NCI-H1048 (cell line): ENCODE measurements at places on chromosomes 2 and 18.

DNA sequence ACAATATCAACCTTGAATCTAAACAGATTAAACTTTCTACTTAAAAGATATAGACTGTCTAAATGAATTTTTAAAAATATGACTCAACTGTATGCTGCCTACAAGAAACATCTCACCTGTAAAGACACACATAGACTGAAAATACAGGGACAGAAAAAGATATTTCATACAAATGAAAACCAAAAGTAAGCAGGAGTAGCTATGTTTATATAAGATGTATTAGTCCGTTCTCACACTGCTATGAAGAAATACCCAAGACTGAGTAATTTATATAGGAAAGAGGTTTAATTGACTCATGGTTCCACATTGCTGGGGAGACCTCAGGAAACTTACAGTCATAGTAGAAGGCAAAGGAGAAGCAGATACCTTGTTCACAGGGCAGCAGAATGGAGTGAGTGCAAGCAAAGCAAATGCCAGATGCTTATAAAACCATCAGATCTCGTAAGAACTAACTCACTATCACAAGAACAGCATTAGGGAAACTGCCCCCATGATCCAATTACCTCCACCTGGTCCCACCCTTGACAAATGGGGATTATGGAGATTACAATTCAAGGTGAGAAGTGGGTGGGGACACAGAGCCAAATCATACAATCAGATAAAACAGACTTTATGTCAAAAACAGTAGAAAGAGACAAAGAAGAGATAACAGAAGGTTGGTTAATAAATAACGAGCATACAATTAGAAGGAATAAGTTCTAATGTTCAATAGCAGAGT lies 214.4 kb upstream of the SLC39A10 start:
- no peak for DNase-seq

- no peak for DNase-seq
These were observed 554 bp downstream of the ASIC4 start for GRCh38 chr2:219514836-219515235.

DNA sequence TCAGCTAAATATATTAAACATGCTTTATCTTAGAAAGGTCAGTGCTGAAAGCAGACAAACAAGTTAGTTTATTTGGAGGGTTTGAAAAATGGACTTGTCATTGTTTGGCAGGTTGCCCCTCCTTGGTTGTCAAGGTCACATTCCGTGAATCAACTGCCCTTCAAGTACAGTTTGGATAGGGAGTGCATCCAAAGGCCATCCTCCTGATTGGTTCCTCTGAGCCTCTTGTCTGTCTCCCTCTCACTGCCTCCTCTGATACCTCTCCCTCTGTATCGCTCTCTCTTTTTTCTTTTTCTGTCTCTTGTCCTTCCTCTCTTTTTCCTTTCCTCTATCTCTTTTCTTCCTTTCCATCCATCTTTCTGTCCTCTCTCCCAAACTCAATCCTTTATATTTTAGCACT lies 5.4 kb downstream of the ITGAV start:
- no peak for DNase-seq

GRCh38 chr2:229870903-229871656 lies 50.7 kb downstream of the TRIP12 start:
- no peak for DNase-seq

GRCh38 chr2:158546412-158547144 lies 89.8 kb downstream of the PKP4 start:
- DNase-seq, result no peak

DNA sequence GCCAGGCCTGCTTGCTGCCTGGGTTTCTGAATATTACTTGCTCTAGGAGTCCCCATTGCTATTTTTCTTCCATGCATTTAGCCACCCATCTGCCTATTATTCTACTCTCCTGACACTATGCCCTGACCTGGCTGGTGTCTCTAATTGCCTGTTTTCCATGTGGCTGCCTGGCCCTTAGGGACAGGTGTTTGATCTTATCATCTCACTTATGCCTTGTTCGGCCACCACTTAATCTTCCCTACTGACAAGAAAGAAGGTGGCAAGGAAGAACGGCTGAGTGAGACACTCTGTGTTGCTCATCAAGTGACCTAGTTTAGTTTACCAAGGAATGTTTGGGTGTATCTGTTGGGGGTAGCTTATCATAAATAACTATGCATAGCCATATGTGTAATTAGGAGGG lies 50.4 kb upstream of the RAPH1 start:
- DNase-seq, result no peak

DNA sequence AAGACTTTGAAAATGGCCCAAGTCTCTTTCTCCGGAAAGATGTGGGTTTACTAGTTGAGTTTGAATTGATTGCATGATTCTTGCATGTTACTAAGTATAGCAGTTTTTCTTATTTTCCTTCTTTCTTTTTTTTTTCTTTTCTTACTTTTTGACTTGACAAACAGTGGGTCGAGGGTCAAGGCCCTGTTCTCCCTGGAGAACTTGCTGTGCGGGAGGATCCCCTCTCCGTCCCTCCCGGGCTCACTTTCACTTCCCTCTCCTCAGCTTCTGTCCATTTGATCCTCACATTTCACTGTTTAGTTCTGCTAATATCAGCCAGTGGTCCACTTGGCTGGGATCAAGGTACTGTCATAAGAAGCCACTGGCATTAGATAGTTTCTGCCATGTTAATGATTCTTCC lies 767.4 kb downstream of the TDRD15 start:
- no peak for DNase-seq

GRCh38 chr18:47331026-47331425 lies 79.6 kb upstream of the SKOR2 start:
- DNase-seq, result no peak

- no peak for DNase-seq
These were observed 52.7 kb downstream of the SEMA4F start for GRCh38 chr2:74706741-74707140.

GRCh38 chr18:28995319-28995718 lies 818.4 kb upstream of the CDH2 start:
- DNase-seq, result no peak

DNA sequence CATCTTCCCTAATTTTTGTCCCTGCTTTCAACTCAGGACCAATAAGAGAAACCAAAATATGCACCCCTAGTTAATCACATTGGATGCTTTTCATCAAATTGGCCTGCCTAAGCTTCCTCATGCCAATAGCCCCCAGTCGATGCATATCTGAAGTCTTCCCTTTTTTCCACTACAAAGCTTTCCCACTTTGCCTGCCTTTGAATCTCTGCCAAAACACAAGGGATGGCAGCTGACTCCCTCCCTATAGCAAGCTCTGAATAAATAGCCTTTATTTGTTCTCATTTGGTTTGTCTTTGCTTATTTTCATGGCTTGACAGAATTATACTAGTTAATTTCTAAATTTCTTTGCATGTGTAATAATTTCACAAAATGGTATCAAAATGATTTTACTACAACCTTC lies 621.2 kb downstream of the MBD2 start:
- DNase-seq, result no peak

GRCh38 chr18:45222180-45222579 lies 393.1 kb upstream of the SLC14A2 start:
- DNase-seq, result no peak

- DNase-seq, result no peak
These were observed 170.0 kb downstream of the HRH4 start for GRCh38 chr18:24630346-24630880.

GRCh38 chr2:196337208-196337953 lies 166.0 kb upstream of the STK17B start:
- peak; percentile 5 for DNase-seq

DNA sequence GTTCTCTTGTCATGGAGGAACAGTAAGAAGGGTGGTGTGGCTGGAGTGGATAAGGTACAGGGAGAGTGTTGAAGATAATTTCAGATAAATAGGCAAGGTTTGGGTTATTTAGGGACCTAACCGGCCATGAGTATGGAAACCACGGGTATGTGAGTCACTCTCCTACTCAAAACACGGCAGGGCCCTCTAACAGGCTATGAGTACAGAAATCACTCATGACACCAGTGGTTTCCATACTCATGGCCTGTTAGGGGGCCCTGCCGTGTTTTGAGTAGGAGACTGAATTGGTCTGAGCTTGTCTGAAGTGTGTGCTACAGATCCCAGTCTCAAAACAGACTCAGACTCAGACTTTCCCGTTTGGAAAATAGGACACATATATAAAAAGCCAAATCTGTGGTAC lies 428.4 kb upstream of the HNMT start:
- no peak for DNase-seq

- no peak for DNase-seq
These were observed 11.7 kb downstream of the PSTPIP2 start for GRCh38 chr18:46060359-46060841.

DNA sequence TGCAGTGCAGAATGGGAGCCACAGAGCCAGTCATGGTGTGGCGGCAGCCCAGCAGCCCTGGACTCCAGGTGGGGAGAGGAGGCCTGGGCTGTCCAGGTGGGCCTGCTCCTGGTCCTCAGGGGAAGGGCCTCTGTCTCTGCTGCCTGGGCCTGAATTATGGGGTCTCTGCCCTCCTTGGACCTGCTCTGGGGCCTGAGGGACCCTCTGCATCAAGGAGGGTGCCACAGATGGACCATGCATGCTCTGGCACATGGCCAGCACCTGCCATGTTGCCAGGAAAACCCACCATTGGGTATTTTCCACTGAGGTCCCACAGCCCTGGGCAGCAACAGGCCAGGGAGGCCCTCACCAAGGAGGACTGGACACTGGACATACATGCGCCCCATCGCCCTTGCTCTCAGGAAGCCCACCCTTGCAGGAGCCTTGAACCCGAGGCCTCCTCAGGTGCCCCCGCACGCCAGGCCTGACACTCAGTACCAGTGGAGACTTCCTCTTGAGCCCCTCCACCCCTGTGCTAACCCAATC lies 107.1 kb downstream of the NDUFA10 start:
- DNase-seq, result no peak

- no peak for DNase-seq
These were observed 42.3 kb downstream of the SCN3A start for GRCh38 chr2:165161510-165161909.
